ENCODE measurements at places on chromosomes 3 and 15.

GRCh38 chr15:52309154-52309548 lies 13.5 kb upstream of the MYO5C start:
- no peak for DNase-seq

DNA sequence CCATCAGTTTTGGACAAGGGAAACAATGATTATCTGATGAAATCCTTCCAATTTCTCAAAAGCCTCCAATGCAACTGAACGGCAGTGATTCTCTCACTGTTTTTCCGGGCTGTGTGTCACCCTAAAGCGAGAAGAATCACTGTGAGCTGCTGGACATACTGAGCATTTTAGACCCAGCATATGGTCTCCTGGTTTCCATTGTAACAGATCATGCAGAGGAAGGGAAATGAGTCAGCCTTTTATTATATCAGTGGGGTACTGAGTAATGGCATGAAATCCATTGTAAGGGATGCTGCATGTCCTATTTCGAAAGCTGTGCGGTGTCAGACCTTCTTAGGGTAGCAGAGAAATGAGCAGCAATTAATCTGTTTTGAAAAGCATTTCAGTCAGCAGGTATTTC lies 287.1 kb downstream of the IL5RA start:
- no peak for DNase-seq

GRCh38 chr3:76122007-76122406 lies 336.7 kb upstream of the ZNF717 start:
- no peak for DNase-seq

DNA sequence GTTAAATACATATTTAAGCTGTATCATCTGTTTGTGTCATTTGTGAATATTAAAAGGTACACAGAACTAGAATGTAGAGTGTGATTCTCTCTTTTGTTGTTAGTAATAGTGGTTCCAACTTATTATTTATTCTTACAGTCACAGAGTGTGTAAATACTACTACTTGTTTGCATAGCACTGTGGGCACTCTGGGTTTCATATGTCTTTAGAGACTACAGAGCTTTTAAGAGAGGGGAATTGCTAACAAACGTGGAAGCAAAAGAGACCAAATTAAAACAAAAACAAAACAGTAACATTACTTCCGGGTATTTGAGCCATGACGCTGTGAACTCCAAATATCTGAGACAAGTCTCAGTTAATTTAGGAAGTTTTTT lies 828.0 kb upstream of the DPPA4 start:
- no peak for DNase-seq

- DNase-seq: no peak
Observed at GRCh38 chr3:94787066-94787465, 724.2 kb downstream of the NSUN3 start.

DNA sequence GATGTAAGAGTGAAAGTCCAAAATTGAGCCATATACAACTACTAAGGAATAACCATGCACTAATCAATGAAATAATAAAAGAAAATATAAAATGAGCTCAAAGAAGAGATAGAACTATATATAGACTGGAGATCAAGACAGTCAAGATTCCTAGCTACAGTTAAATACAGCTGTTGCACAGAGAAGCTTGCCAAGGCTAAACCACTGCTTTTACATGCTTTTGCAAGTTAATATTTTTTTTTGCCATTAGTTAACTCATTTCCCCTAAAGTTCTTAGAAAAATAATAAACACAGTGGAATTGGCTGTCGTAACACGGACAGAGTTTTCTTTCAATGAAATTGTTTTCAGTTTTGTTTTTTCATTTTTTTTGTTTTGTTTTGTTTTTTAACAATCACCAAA lies 123.0 kb downstream of the VGLL3 start:
- DNase-seq: no peak

- DNase-seq: no peak
Observed at GRCh38 chr3:156711113-156711512, 36.7 kb downstream of the TIPARP start.

DNA sequence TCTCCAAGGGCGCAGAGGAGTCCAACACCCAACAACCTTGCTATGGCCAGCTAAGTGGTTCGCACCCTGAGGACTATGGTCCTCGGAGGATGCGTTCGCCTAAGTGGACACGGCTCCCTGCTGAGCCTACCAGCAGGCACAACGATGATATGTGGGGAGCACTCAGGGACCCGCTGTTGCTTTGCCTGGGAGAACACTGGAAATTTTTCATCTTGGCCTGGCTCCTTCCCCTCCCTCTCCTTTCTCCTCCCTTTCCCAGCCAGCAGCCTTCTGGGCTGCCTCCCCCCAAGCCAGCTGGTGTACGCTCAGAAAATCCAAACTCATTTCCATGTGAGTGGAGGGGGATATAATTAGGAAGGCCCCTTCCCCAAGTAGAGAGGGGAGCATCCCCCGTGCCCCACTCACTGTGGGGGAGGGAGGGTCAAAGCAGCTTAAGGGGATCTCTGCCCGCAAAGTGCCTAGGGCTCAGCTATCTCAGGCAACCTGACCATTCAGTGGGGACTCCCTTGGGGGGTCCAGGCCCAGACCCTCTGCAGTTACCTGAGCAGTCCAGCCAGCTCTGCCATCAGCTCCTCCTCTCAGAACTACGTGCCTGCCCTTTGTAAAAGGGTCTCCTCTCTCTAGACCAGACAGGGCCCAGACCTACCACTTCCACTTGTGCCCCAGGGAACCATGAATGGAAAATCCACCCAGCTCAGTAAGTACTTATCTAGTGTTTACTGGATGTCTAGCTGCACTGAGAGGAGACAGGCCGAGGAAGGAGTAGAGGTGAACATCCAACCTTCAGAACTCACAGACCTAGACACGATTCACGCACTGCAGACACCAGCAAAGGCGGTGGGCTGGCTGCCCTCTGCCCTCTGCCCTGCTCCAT lies 742 bp upstream of the SEMA7A start:
- DNase-seq: no peak

DNA sequence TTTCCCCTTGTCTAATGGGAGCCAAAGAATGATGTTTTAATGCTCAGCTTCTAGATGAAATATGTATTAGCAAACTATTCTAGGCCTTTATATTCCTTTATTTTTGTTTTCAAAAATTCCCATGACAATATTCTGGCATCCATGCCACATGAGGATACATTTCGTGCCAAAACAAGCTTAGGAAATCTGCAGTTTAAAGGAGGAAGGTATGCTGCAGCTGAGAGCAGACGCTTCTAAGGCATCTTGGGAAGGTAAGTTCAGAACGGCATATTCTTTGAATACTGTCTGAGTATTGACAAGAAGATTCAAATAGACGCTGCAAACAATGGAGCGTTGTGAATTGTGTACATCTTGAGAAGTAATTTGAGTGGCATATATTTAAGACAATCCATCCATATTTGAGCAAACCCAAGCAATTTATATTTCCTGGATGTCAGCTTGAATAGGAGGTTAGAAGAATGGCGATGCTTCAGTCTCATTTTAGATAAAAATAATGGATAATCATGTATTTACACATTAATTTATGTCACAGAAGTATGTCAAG lies 158.6 kb downstream of the RAP2B start:
- DNase-seq: no peak

- DNase-seq: no peak
Observed at GRCh38 chr3:31219131-31219843, 313.4 kb upstream of the STT3B start.

DNA sequence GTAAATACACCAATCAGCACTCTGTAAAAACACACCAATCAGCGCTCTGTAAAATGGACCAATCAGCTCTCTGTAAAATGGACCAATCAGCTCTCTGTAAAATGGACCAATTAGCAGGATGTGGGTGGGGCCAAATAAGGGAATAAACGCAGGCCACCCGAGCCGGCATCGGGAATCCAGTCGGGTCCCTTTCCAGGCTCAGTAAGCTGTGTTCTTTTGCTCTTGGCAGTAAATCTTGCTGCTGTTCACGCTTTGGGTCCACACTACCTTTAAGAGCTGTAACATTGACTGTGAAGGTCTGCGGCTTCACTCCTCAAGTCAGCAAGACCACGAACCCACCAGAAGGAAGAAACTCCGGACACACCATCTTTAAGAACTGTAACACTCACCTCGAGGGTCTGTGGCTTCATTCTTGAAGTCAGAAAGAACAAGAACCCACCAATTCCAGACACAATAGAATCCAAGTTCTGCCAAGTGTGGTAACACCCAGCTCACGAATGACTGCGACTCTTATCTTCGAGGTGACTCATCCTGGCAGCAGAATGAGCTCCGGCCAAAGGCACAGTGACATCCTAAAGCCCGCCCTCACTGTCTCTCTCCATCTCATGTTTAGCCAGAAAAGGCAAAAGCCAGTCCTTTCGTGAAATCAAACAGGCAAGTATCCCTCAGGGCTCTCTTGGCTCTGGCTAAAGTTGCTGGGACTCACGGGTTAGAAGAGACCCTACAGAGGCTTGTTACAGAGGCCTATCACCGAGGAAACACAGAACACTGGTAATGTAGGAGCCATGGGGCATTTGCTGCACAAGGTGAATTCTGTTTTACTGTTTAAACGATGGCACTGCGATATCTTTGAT lies 155.2 kb downstream of the FAM43A start:
- DNase-seq: no peak

DNA sequence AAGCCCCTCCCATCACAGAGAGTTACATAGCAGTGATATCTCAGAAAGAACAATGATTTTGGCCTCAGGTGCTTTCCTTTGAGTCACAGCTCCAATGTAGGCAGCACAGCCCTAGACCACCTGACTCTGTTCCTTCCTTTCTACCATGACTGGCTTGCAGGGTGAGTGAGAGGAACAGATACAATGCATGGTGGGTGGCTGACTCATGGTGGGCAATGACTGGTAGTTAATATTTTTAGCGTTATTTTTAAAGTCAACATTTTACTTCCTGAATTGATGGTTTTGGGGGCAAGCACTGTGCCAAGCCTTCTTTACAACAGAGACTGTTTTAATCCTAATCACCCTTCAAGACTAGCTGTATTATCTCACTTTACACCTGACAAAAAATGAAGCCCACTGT lies 32.8 kb upstream of the ST3GAL6 start:
- no peak for DNase-seq

GRCh38 chr3:176490357-176490756 lies 706.9 kb downstream of the TBL1XR1 start:
- DNase-seq: no peak

Data from D341Med (cell line).